ENCODE measurements at places on chromosomes 3 and 15.

DNA sequence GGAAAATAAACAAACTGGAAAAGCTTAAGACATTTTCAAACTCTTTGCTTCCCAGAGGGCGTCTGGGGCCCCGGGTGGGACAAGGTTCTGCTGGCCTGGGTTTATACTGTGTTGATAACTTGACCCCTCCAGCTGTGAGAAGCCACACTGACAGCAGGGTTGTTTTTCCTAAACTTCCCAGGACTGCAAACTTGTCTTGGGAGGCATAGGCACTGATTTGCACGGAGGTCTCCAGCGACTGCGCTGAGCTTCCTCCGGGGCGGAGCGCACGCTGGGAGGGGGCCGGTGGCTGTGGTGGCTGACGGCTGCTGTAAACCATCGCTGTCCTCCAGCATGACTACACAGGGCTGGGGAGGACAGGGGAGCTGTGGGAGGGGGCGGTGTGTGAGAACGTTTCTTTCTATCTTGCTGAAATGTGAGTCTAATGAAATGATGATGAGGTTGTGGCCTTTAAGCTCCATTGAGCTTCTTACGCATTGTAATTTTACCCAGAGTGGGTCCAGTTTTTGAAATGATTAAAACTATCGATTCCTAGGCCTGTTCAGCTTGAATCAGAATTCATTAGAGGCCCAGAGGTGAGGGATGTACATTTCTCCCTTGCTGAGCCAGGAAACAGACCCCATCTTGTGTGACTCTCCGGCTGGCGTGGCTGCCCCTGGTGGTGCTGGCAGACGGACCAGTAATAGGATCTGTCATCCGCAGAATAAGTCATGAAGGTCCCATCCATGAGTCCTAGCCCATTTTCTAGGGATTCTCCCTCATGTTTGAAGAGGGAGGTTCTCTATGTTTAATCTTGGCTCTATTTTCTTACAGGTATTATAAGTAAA is 40.5 kb upstream of the VPS8 start:
- DNase-seq: no peak

- DNase-seq: no peak
Observed at GRCh38 chr3:118059096-118059495, 975.5 kb downstream of the IGSF11 start.

DNA sequence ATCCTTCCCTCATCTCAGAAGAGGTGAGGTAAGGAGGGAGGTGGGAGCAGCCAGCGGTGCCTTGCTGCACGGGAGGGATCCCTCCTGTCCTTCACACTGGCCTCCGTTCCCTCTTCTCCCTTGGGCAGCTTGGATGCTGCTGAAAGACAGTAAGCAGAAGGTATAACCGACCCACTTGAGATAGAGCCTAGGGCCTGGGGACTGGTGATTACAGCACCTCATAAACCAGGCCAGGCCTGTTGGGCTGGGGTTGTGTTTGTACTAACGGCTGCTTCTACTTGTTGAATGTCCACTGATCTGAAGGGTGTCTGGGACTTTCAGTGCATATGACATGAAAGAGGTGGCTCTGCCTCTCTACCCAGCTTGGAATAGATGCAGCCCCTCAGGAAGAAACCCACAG is 25.0 kb downstream of the SEMA6D start:
- DNase-seq: no peak

GRCh38 chr3:35305406-35305805 is 333.9 kb upstream of the ARPP21 start:
- DNase-seq: no peak

DNA sequence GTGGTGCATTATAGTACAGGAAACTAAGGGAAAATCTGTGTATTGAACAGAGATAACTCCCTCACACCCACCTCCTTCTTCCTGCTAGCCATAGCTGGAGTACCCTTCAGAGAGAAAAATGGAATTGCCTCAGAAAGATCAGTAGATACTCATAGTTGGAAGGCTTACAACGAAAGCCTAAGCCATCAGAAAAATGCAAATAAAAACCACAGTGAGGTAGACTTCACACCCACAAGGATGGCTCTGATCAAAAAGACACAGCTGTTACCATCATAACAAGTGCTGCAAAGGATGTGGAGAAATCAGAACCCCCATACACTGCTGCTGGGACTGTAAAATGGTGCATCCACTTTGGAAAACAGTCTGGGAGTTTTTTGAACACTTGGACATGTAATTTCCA is 7.4 kb upstream of the DLG1 start:
- no peak for DNase-seq

GRCh38 chr3:72890166-72890925 is 2.5 kb downstream of the GXYLT2 start:
- no peak for DNase-seq

GRCh38 chr3:112032098-112032731 is 2.3 kb upstream of the TMPRSS7 start:
- DNase-seq: no peak

- no peak for DNase-seq
Observed at GRCh38 chr15:56165234-56165633, 78.4 kb downstream of the RFX7 start.

GRCh38 chr3:89560568-89560967 is 453.1 kb downstream of the EPHA3 start:
- no peak for DNase-seq

DNA sequence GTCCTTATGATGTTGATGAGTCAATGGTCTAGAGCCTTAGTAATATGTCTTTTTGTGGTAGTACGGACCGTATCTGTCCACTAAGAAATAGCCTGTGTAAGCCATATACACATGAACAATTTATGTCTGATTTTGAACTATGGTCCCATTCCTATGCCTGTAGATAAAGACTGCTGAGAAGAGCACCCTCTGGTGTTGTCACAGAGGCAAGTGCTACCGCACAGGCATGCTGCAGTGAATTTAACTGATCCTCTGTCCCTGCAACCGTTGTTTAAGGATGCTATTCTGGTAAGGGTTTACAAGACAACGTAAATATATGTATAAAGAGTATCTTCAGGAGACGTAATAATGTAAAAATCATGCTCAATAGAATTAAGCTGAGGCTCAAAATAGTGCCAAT is 170.7 kb downstream of the UBE3A start:
- DNase-seq: no peak

DNA sequence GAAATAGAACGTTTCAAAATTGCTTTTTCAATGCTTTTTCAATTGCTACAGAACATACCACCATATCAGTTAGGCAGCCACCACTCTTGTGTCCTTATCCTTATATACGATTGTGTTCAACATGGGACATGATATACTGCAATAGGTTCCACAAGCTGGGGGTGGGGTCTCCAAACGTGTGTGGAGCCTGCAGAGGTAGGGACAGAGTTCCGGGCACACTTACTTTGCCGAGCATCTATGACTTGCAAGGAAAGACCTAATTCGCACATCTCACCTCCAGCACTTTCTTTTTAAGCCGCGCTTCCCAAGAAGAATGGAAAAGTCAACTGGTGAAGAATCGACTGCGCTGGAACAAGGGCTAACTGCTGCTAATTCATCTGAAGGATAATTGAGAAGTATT is 39.6 kb upstream of the SFMBT1 start:
- no peak for DNase-seq

DNA sequence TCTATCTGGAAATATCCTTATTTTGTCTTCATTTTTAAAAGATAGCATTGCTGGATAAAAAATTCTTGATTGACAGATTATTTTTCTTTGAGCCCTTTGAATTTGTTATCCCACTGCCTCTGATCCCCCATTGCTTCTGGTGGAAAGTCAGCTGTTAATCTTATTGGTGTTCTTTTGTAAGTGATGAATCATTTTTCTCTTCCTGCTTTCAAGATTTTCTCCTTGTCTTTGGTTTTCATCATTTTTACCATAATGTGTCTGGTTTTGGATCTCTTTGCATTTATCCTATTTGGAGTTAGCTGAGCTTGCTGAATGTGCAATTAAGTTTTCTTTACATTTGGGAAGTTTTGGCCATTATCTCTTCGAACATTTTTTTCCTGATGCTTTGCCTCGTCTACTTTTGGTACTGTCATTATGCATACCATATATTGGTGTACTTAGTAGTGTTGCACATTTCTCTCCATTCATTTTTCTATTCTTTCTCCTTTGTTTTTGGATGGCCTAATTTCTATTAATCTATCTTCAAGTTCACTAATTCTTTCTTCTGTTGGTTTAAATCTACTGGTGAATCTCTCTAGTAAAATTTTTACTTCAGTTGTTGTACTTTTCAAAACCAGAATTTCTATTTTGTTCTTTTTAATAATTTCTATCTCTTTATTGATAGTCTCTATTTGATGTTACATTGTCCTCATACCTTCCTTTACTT is 440.0 kb upstream of the PROK2 start:
- no peak for DNase-seq

GRCh38 chr3:19539518-19540392 is 391.4 kb downstream of the KCNH8 start:
- DNase-seq: no peak

- DNase-seq: no peak
Observed at GRCh38 chr3:178671791-178672190, 135.6 kb downstream of the KCNMB2 start.

DNA sequence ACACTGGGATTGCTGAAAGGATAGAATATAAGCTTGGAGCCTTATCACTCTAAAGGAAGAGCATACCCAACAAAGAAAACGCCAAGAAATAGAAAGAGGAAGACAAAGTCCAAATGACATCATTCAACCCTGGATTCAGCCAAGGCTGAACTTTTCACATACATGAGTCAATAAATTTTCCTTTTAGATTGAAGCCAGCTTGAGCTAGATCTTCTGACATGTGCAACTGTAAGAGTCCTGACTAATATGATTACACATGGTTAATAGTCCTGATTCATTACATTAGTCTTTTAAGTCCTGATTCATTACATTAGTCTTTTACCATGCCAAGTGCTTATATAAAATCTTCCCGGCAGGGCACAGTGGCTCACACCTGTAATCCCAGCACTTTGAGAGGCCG is 13.6 kb upstream of the DENND6A start:
- DNase-seq: peak; percentile 63

GRCh38 chr3:156614642-156615511 is 59.5 kb upstream of the TIPARP start:
- no peak for DNase-seq

GRCh38 chr3:24952388-24952787 is 457.7 kb upstream of the THRB start:
- no peak for DNase-seq

- no peak for DNase-seq
Observed at GRCh38 chr15:39430389-39430788, 150.5 kb upstream of the THBS1 start.

GRCh38 chr15:48493084-48493762 is 152.3 kb downstream of the FBN1 start:
- DNase-seq: no peak

- DNase-seq: no peak
Observed at GRCh38 chr3:75042941-75043340, 428.5 kb upstream of the CNTN3 start.

GRCh38 chr3:61776390-61776789 is 215.0 kb downstream of the PTPRG start:
- no peak for DNase-seq

- no peak for DNase-seq
Observed at GRCh38 chr3:126644615-126645014, 10.3 kb downstream of the TXNRD3 start.

Data from Caki2 (cell line).